Astrocyte (in vitro differentiated cells and primary cell): ENCODE measurements at places on chromosomes 13 and 19.

DNA sequence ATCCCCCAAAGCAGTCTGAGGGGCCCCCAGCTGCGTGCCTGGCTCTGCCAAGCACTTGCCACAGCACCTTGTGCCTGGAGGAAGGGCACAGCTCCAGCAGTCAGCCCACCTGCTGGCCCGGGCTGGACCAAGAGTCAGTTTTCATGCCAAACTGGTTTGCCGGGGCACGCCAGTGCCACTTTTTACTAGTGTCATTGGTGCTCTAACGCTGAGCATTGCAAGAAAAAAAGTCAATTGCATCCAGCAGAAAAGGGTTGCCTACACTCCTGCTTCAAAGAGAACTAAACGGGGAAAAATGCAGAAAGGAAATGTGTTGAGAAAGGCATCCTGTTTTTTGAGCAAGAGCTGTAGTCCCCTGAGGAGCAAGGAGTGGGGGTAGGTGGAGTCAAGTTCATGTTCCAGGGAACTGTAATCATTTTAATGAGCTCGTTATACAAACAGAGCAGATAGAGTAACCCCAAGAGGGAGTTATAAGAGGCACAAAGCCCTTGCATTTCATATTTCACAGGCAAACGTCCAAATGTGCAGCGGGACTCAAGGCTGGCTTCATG is 68.4 kb downstream of the F2RL3 start:
- no peak for DNase-seq

GRCh38 chr13:31982540-31982939 is 49.0 kb upstream of the FRY start:
- DNase-seq, result peak; percentile 96

GRCh38 chr13:24168979-24169378 is 8.5 kb downstream of the SPATA13 start:
- DNase-seq, result peak; percentile 67

DNA sequence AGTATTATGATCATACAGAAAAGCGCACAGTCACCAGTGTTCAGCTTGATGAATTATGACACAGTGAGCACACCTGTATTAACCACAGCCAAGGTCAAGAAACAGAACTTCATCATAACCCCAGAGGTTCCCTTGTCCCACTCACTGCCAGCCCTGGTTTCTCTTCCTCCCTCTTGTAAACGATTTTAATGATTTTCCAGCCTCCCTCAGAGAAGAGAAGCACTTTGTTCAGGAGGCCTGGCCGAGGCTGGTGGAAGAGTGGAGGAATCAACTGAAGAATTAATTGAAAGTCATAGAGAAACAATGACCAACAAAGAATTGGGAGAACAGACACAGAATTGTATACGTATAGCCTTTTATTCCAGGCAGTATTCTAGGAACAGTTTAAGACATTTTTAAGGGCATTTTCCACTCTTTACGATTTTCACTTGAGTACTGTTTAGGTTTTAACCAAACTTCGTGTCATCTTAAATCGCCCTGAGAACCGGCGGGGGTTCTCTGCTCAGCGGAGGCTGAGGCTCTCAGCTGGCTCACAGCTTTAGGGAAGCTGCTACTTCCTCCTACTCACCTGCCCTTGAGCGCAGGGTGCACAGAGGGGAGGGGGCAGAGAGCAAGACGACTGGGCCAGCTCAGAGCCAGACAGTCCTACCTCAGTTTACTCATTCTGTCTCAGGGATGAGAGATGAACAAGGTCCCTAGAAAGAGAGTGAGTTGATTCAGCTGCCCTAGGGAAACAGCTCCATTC is 108.6 kb downstream of the AKAP11 start:
- no peak for DNase-seq

GRCh38 chr13:112623051-112623711 is 35.2 kb upstream of the TUBGCP3 start:
- no peak for DNase-seq

GRCh38 chr19:29084266-29084665 is 128.7 kb downstream of the UQCRFS1 start:
- no peak for DNase-seq

- peak; percentile 60 for DNase-seq
Observed at GRCh38 chr13:102394158-102395053, 7.4 kb downstream of the FGF14 start.

- no peak for DNase-seq
Observed at GRCh38 chr19:33771384-33772101, 25.1 kb upstream of the KCTD15 start.

DNA sequence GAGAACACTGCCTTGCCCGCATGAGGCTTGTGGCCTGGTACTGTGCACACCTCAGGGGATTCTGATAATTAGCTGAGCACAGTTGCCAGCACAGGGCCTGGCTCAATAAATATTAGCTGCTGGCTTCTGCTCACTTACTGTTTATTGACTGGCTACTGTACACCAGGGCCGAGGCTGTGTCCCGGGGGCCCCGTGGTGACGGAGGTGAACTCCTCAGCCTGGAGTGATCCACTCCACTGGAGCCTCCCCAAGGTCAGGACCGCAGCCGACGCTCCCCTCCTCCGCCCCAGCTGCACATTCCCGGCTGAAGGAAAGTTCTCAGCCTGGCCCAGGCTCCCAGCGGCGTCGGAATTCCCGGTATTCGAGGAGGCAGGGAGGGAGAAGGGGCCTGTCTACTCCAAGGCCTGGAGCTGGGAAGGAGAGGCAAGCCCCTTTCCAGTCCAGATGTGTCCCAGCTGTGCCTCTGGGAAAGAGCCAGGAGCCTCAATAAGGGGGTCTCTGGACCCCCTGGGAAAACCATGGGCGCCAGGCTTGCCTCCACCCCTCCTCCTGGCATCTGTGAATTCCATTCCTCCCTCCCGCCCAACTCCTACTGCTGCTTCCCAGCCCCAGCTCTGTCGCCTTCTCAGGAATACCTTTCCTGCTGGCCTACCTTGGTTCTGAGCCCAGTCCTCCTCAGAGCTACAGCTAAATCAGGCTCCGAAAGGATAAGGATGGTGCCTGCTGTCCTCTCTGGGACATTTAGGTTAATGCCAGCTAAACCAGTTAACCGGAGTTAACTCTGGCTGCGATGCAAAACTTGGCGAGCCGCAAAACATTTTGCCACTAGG is 7.3 kb downstream of the RPS16 start:
- DNase-seq, result peak; percentile 91

DNA sequence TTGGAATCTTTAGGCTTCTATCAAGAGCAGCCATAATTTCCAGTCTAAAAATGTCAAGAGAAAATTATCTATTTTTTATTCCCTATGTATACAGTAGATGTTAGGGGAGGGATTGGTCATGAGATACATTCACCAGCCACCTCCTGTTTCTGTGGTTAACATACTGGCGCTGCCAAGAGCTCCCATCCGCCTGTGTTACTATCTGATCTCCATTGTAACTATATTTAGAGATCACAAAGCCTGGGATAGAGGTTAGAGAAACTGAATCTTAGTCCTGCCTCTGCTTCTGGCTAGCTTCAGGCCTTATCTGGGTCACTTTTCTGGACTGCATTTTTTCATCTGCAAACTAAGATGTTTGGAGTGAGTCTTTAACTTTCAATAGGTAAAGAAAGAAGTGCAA is 46.3 kb downstream of the POLR1D start:
- DNase-seq, result peak; percentile 30

DNA sequence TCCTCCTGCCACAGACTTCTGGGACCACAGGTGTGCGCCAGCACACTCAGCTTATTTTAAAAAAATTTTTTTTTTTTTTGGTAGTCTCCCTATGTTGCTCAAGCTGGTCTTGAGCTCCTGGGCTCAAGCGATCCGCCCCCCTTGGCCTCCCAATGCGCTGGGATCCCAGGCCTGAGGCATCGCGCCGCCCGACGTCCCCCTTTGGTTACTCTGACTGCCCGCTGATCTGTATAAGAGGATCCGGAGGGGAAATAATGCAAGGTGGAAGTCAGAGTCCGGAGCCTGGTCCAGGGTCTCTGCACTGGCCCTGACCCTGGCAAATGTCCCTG is 486 bp upstream of the ZNF805 start:
- no peak for DNase-seq

GRCh38 chr13:31038834-31039552 is 106.5 kb downstream of the TEX26 start:
- peak; percentile 95 for DNase-seq

GRCh38 chr13:64819081-64819480 is 2411.1 kb downstream of the PCDH9 start:
- no peak for DNase-seq

GRCh38 chr19:17836530-17836929 is 11.3 kb downstream of the JAK3 start:
- no peak for DNase-seq

DNA sequence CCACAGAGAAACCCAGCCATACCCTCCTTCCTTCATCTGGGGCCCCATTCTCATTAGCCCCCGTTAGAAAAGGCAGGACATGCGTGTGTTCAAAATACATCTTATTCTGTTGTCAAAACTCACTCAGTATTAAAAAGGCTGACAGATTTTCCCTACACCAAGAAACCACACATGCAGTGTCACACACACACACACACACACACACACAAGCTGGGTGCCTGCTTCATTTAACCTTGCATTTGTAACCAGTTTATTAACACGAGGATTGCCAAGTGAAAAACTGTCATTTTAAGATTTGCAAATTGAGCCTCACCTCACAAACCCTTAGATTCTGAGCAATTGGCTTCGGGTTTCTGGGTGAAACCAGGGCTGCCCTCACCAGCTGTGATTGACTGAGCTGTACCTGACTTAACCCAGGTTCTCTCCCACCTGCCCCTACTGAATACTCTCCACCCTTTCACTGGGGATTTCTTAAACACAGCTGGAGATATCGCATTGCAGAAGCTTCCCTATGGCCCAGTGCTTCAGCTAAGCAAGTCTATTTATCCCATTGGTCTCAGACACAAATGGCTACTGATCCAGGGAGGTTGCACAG is 172.7 kb upstream of the ZNF507 start:
- no peak for DNase-seq

DNA sequence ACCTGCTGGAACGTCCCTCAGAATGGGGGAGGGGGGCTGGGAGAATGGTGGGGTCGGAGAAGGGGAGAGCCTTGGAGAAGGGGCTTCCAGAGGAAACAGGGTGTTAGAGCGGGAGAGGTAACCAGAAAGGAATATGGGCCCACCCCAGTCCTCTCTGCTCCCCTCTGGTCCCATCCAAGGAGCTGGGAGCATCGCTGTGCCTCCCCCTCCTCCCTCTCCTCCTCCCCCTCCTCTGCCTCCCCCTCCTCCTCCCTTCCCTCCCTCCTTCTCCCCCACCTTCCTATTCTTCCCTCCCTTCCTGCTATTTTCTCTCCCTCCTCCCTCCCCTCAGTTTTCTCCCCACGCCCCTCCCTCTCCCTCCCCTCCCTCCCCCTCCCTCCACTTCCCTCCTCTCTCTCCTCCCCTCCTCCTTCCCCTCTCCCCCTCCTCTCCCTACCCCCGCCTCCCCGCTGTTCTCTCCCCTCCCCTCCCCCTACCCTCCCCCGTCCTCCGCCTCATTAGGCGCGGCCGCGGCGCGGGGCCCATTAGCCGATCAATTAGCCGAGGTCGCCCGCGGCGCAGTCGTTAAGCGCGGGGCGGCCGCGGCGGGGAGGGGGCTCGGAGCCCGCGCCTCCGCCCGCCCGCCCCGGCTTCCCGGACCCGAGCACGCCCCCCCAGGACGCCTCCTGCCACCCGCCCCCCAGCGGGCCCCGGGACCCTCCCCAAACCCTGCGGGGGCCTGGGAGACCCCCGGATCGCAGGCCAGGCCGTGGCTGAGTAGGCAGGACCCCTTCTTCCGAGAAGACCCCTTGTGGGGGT is 15.4 kb downstream of the TLE5 start:
- DNase-seq, result no peak

DNA sequence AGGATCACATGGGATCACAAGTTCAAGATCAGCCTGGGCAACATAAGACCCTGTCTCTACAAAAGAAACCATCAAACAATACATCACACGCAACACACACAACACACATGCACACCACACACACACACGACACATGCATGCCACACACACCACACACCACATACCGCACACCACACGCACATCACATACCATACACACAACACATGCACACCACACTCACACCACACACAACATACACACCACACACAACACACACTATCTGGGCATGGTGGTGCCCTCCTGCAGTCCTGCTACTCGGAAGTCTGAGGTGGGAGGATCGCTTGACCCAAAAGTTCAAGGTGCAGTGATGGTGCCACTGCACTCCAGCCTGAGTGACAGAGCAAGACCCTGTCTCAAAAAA is 198.3 kb downstream of the USP12 start:
- DNase-seq, result no peak

DNA sequence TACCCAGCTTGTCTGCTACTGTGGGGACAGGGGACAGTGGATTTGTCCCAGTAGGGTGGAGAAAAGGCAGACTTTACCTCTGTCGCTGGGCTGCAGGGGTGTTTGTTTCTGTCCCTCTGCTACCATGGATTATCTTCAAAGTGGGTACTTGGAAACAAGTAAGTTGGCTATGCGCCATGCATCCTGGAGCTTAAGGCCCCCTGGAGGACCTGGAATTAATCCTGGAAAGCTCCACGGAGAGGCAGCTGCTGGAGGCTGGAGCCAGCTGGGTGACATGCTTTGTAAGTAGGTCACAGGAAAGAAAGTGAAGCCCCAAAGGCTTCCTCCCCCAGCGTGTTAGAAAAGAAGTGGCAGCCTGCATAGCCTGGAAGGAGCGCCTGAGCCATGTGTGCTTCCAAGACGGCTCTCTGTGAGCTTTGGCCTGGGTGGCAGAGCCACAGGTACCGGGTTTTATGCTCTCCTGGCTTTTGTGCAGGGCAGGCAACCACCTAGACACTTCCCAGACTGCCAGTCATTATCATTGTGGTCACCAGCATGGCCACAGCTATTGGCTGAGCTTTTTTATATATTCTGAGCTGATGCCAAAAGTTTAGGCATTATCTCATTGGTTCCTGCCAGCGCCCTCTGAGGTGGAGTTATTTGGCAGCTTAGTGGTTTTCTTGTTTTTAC is 9.5 kb downstream of the B3GLCT start:
- DNase-seq, result peak; percentile 56

GRCh38 chr19:13057147-13057572 is 45.5 kb downstream of the LYL1 start:
- DNase-seq, result no peak

GRCh38 chr19:14028901-14029300 is 953 bp downstream of the RLN3 start:
- no peak for DNase-seq

- no peak for DNase-seq
Observed at GRCh38 chr19:17542042-17542441, 13.4 kb upstream of the COLGALT1 start.

DNA sequence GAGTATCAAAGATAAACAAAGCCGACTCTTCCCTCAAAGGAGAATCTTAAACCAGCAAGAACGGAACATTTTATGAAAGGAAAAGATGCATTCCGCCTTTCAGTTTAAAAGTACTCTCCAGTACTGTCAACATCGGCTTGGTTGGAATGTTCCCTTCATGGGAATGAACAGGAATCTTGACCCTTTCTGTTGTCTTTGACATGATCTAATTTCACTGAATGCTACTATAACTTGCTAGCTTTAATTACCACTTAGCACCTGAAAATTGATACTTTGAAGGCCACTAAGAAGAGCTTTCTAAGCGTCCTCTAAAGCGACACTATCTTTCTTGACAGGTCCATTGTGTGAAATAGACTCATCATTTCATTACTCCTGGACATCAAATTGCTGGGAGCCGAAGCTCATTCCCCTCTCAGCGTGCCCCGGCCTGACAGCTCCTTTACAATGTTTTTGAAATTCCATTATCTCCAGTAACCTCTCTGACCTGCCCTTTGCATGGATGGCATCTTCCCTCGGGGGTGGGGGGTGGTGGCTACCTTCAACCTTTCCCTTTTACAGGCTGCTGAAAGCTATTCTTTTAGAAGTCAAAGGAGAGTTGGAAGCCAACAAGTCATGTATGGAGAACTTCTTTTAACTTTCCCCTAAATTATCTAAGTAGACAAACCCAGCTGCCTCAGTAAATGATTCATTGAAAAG is 67.9 kb downstream of the EFNB2 start:
- no peak for DNase-seq
